ENCODE measurements at places on chromosomes 11 and 22.

- DNase-seq, result no peak
These were observed 609.9 kb downstream of the CNTN5 start for GRCh38 chr11:99630629-99631028.

DNA sequence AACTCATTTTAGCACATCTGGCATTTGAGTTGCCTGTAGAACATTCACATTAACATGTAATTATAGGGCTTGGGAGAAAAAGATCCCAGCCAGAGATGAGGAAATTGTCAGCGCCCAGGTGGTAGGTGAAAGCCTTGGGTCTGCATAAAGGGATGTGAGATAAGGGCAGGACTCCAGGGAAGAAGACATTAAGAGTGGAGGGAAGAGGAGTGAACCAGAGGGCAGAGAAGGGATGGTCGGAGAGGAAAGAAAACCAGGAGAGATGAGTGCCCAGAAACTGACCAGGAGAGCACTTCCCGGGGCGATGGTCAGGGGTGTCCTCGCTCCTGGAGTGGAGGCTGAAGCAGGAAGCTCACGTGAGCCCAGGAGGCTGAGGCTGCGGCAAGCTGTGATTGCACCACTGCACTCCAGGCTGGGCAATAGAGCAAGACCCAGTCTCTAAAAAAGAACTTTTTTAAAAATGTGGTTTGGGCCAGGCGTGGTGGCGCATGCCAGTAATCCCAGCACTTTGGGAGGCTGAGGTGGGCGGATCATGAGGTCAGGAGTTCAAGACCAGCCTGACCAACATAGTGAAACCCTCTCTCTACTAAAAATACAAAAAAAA, 20.3 kb upstream of the DGKZ start:
- DNase-seq, result no peak

DNA sequence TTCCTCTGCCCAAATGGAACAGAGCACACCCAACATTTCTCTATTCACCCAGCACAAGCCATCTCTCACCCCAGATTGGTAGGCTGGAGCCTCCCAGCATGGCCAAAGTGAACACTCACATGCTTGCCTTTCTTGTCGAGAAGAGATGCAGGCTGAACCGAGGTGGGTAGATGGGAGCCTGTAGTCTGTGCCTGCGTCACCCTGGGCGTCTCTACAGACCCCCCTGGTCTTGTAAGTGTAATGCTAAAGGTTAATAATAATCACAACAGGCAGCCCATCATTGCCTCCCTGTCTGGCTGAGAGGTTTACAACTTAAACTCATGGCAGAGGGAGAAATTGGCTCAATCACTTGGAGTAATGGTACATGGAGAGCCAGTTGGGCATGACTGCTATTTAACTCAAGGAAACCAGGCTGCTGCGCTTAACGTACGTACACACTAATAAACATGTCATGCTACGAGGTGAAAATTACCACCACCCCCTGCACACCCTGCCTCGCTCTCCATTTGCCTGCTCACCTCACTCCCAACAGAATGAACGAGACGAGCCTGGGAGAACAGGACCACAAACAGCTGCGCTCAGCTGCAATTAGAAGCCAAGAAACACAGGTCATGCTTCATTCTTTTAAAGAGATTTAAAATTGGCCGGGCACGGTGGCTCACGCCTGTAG, 9.1 kb upstream of the ZBTB16 start:
- no peak for DNase-seq

DNA sequence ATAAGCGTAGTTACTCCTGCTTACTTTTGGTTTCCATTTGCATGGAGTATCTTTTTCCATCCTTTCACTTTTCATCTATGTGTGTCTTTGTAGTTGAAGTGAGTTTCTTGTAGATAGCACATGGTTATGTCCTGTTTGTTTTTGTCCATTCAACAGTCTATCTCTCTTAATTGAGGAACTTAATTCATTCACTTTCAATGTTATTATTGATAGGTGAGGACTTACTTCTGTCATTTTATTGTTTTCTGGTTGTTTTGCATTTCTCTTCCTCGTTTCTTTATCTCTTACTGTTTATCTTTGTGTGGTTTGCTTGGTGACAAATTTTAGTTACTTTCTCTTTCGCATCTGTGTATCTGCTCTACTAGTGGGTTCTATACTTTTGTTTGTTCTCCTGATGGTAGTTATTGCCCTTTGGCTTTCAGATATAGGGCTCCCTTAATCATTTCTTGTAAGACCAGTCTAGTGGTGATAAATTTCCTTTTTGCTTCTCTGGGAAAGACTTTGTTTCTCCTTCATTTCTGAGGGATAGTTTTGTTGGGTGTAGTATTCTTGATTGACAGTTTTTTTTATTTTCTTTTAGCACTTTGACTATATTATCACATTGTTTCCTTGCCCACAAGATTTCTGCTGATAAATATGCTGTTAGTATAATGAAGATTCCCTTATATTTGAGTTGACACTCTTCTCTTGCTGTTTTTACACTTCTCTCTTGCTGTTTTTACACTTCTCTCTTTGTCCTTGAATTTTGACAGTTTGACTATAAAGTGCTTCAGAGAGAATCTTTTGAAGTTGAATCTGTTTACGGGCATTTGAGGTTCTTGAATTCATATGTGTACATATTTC, 9.0 kb upstream of the RAG1 start:
- DNase-seq, result no peak

- DNase-seq, result no peak
These were observed 13.1 kb downstream of the PTPN5 start for GRCh38 chr11:18778468-18778867.

GRCh38 chr11:88117281-88117858, 57.9 kb downstream of the RAB38 start:
- DNase-seq, result no peak

DNA sequence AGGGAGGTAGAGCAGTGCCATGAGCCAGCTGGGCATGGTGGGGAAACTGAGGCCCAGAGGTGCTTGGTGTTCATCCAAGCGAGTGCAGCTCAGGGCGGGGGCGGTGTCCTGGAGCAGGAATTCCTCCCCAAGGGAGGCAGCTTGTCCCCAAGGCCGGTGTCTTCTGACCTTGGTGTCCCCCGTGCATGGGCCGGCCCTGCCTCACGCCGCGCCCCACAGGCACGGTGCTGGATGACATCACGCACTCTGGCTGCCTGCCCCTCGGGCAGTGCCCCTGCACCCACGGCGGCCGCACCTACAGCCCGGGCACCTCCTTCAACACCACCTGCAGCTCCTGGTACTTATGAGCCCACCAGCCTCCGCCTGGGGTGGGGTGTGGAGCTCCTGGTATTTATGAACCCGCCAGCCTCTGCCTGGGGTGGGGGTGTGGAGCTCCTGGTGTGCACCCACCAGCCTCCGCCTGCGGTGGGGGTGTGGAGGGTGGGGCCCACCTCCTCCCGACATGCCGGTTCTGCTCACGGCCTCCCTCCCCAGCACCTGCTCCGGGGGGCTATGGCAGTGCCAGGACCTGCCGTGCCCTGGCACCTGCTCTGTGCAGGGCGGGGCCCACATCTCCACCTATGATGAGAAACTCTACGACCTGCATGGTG, 6.7 kb downstream of the MUC5B start:
- DNase-seq, result no peak

Data from AG10803 (cell line).